ENCODE measurements at places on chromosomes 6 and 20. TPM values are rescaled to one million over a fixed set of nuclear protein-coding genes. Genes with fewer than 3 reads are reported as not detected.

Gene PKIG
- polyA plus RNA-seq = 57.1 TPM

Gene PROCR
- 7.6 TPM for polyA plus RNA-seq

DNA sequence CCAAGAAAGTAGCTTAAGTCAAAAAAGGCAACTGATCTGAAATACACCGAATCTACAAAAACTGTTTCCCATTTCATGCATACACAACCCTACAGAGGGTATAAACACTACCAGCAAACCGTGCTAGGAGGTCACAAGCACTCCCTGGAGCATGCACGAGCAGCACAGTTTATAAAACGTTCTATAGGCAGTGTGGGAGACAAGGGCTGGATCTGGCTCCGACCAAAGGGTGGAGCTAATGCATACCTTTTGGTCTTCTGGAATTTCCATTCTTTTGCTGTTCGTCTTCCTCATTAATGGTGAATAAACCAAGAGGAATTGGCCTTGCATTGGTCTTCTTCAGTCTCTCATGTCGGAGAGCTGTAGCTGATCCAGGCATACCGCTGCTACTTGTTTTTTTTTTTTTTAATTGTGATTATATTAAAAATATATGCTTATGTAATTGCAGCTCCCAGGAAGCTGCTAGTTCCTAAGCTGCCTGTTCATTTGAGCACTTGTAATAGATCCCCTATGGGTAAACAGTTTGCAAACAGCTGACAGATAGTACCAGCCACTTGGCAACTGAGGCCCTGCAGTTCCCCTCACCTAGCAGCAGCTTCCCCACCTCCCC, 24.5 kb downstream of the MAP7 start:
- DNase-seq = no peak

GRCh38 chr6:28586962-28587745, 61.5 kb downstream of the GPX5 start:
- peak; percentile 75 for DNase-seq

DNA sequence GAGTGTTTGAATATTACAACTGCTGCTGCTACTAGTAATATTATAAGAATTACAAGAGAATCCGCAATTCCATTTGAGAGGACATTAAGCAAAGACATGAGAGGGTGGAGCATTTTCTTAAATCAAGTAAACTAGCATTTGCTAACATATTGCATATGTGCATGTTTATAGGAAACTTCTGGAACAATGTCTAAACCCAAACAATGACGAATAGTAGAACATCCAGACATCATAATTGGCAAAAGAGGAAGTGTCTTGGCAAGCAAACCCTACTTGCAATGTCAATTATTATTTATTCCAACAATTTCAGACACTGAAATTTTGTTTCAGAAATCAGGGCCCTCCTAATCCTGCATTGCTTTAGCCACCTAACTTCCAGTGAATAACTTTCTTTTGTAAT, 1155.3 kb upstream of the GJE1 start:
- no peak for DNase-seq

DNA sequence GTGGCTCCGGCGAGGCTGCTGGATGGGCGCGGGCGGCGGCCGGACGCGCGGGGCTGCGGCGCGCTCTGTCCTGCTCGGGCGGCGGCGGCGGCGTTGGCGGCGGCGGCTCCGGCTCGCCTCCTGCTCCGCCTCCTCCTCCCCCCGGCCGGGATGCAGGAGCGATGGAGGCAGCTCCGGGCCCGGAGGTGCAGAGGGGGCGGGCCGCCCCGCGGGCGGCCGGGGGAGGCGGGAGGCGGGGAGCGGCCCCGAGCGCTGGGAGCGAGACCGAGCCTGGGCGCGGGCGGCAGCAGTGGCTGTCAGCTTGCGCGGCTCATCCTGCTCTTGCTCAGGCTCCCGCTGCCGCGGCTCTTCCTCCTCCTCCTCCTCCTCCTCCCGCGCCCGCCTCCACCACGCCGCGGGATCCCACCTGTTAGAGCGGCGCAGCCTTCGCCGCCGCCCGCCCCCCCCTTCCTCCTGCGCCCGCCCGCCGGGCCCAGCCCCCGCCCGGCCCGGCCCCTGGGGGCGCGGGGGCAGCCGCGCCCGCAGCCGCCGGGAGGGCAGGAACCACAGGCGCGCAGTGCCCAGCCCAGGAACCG, at the start of gene NOL4L:
Gene NOL4L, minus strand, starts transcription at position 323 of the 575 bp plus-strand sequence. CDS start 443 bp downstream, outside the sequence.
- no peak for DNase-seq

GRCh38 chr6:44157152-44157521, 1.5 kb upstream of the CAPN11 start:
- no peak for DNase-seq

DNA sequence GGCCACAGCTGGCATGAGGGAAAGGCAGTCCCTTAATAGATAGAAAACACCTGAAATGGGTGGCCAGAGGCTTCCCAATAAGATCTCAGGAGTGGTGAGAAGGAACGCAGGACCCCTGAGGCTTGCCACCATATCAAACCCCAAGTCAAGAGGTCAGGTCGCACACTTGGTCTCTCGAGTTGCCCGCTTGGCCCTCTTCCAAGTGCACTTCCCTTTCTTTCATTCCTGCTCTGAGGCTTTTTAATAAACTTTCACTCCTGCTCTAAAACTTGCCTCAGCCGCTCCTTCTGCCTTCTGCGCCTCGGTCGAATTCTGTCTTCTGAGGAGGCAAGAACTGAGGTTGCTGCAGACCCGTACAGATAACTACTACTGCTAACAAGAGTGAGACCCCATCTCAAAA, 64.2 kb downstream of the SLC2A10 start:
- no peak for DNase-seq

Gene SLC29A1
- 36.6 TPM for polyA plus RNA-seq

Gene NR2E1
- polyA plus RNA-seq = not detected

DNA sequence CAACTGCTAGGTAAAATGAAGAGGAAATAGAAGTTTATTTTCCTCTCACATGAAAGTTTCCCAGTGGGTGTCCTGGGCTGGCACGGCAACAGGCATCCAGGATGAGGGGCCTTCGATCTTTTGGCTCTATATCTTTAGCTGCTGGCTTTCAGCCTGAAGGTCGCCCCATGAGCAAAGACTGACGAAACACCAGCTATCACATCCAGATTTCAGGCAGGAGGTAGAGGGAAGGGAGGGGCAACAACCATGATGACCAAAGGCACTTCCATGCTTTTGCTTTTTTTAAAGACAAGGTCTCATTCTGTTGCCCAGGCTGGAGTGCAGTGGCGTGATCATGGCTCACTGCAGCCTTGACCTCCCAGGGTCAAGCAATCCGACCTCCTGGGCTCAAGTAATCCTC, 387.9 kb downstream of the RNGTT start:
- DNase-seq = no peak

- no peak for DNase-seq
Observed at GRCh38 chr6:137995371-137995770, 111.8 kb downstream of the PERP start.

GRCh38 chr6:14065350-14065749, 52.2 kb upstream of the CD83 start:
- no peak for DNase-seq

- DNase-seq = no peak
Observed at GRCh38 chr6:106339334-106340029, 13.9 kb upstream of the ATG5 start.

- DNase-seq = no peak
Observed at GRCh38 chr6:104973404-104973803, 16.5 kb downstream of the LIN28B start.

- DNase-seq = no peak
Observed at GRCh38 chr6:41164551-41165120, 1.7 kb upstream of the TREM2 start.

Gene KCNK15
- 0.18 TPM for polyA plus RNA-seq

DNA sequence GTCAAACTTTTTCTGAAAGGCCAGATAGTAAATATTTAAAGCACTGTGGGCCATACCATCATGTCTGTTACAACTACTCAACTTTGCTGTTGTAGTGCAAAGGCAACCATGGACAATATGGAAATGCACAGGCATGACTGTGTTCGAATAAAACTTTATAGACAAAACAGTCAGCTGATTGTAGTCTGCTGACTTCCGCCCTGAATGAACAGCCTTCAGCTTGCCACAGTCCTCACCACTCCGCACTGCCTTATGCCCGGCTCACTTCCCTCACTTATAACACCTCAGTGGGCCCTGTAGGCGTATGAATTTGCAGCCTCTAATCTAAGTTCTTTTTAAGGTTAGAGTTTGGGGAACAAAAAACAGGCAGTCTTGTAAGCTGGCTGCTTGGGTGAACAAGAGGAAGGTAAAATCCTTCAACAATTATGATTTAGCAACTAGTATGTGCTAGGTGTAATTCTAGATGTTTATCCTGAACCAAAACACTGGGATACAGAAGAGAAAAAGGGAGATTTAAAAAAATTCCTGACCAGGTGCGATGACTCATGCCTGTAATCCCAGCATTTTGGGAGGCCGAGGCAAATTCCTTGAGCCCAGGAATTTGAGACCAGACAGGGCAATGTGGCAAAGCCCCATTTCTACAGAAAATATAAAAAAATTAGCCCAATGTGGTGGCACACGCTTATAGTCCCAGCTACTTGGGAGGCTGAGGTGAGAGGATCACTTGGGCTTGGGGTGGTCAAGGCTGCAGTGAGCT, 6.8 kb upstream of the SLC2A10 start:
- no peak for DNase-seq

Gene SIRPA
- 28.1 TPM for polyA plus RNA-seq

Gene RAD21L1
- polyA plus RNA-seq = not detected

DNA sequence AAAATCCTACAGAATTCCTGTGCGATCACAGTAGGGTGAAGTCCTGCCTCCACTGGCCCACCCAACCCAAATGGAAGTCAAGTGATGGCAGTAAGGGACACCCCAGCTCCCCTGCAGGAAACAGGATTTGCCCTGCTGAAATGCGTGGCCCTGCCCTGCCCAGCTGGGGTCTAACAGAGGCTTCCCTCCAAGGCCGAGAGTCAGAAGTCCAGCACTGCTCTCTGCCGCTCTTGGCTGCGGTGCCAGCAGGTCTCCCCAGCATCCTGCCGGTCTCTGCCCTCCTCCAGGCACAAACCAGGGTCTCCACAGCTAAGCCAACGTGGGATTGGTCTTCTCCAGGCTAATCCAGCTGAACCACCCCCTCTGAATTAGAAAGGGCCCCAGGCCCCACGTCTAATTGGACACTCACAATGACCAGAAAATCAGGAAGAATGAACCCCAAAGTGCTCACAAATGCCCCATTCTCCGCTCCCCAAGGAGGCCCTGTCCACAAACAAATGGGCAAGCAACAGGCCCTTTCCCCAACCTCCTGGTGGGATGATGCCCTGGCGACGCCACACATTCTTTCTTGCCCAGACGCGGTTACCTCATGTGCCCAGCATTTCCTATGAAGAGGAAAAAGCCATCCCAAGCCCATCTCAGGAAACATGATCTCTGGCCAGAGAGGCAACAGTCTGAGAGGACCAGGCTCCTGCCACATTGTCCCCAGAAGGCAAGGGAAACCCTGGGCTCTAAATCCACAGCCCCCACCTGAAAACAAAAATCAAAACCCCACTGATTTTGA, 117.2 kb downstream of the BANF2 start:
- no peak for DNase-seq

Gene CAPN11
- polyA plus RNA-seq = 0.14 TPM

- no peak for DNase-seq
Observed at GRCh38 chr20:46990017-46990595, 95.5 kb downstream of the EYA2 start.

GRCh38 chr6:105363100-105363754, 39.7 kb downstream of the PREP start:
- peak; percentile 13 for DNase-seq

DNA sequence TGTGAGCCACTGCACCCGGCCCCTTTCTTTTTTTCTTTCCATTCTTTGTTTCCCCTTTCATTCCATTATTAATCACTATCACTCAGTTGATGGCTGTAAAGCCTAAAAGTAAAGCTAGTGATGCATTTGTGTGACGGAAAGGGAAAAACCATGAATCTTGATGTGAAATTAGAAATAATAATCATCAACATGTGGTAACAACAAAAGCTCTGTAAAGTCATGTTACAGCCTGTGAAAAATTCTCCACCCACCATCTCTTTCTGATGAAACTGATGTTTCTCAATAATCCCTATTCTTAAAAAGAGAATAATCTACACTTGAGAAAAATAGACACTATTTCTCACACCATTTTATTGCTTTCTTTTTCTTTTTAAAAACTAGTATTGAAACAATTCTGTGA, 80.0 kb downstream of the CRYBG1 start:
- no peak for DNase-seq

GRCh38 chr6:49551866-49552129, 1.3 kb downstream of the C6orf141 start:
- no peak for DNase-seq
